ENCODE measurements at places on chromosomes 1 and 21.

GRCh38 chr1:20586953-20587660 lies 1.8 kb upstream of the CDA start:
- no peak for DNase-seq

DNA sequence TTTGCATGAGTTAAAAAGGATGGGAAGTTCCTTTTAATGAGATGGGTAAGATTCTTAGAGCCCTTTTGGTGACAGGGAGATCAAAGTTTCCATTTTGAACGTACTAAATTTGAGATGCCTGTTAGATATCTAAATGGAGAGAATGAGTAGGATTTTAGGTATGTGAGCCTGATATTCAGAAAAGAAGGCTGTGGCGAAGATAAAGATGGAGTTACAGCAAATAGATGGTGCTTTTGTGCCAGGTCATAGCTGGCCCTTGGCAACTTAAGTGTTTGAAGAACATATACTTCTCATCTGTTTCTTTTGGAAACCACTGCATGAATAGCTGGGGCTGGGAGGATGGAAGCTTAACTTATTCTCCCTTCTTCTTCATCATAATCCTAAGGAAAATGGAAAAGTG lies 282.5 kb downstream of the PTBP2 start:
- no peak for DNase-seq

DNA sequence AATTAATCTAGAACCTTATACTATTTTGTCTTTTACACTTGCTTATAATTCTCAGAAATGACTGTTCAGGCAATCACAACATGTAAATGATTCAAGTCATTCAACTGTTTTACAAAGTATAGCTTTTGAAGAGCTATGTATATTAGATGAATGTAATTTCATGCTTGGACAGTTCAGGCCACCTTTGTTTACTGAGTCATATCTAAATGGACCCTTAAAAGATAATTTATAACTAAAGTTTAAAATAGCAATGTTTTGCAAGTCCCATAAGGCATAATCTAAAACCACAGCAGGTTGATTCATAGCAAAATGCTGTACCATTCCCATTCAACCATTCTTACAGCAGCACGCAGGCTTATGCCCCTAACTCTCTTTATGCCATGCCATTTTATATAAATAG lies 64.8 kb downstream of the PIK3R3 start:
- DNase-seq: no peak

DNA sequence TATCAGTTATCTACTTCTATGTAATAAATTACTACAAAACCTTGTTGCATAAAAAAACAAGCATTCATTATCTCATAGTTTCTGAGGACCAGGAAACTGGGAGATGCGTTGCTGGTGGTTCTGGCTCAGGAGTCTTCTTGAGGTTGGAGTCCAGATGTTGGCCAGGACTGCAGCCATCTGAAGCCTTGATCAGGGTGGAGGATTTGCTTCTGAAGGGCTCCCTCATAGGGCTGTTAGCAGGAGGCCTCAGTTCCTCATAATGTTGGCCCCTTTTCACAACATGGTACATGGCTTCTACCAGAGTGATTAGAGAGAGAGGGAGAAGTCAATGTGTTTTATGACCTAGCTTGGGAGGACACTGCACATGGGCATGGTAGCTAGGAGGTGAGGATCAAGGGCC lies 137.4 kb downstream of the CNIH3 start:
- DNase-seq: no peak

GRCh38 chr1:204567071-204567470 lies 50.9 kb downstream of the MDM4 start:
- no peak for DNase-seq

DNA sequence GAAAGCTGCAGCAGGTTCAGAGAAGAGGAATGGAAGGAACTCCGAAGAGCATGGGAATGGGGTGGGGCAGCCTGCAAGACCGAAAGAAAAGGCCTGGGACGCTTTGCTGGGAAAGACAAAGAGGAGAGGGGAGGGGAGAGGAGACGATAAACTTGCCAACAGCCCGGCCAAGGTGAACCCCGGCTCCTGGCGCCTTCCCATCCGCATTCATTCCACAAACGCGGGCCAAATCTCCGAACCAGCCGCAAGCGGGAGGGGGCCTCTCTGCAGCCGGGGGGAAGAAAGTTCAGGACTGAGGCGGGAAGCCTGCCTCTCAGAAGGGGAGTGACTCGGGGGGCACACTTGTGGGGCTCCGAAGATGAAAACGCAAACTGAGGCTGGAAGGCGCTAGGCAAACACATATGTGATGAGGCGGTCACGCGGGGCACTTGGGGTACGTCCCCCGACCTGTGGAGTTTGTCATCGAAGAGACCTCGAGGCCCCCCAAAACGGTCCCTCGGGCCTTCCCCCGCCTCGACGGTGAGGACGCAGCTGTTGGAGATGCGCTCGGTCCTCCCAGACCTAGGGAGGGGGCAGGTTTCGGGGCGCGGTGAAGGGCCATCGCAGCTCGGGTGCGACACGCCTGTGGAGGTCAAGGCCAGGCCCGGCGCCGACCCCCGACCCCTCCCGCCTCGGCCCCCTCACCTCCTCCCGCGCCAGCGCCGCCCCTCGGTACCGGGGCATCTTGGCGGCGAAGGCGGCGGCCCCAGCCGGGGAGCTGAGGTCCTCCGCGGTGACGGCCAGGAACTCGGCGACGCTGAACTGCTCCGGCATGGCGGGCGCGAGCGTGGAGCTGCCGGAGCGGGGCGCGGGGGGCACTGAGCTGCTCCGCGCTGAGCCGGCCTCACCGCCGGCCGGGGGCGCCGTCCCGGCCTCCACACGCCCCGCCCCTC lies at the start of gene ASAP3:
TSS of gene ASAP3 (minus strand) at position 859 of the 932 bp plus-strand sequence. CDS start at position 813, 46 bp downstream.
- DNase-seq: no peak

GRCh38 chr1:173190101-173190936 lies 16.8 kb downstream of the TNFSF4 start:
- no peak for DNase-seq

DNA sequence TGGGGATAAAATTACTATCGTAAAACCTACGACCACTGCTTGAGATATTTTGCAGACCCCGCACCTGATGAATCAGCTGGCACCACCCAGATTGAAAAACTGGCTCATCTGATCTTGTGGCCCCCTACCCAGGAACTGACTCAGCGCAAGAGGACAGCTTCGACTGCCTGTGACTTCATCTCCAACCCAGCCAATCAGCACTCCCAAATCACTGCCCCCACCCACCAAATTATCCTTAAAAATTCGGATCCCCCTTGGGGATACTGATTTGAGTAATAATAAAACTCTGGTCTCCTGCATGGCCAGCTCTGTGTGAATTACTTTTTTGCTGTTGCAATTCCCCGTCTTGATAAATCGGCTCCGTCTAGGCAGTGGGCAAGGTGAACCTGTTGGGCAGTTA lies 81.4 kb downstream of the EDEM3 start:
- no peak for DNase-seq

- no peak for DNase-seq
Measured at GRCh38 chr1:174912264-174912663, 87.5 kb upstream of the CACYBP start.

- no peak for DNase-seq
Measured at GRCh38 chr21:25615880-25616279, 8.6 kb upstream of the MRPL39 start.

- DNase-seq: no peak
Measured at GRCh38 chr1:4084048-4084431, 184.0 kb upstream of the C1orf174 start.

DNA sequence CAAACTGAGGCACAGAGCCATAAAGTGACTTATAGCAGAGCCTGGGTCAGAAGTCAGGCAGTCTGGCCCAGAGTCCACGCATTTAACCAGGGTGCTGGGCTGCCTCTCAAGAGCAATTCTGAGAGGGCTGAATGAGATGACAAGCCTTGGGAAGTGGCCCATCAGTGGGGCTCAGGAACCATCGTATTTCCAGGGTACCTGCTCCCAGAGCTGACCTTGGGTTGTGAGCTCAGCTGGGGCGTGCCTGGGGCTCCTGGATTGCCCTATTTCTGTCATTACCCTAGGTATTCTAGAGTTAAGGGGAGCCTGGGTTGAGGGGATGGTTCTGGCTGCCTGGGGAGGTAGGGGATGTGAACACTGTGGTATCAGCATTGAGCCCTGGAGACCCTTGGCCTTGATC lies 49.4 kb downstream of the LGR6 start:
- DNase-seq: no peak

GRCh38 chr1:245099401-245099800 lies 55.4 kb upstream of the KIF26B start:
- DNase-seq: no peak

- no peak for DNase-seq
Measured at GRCh38 chr1:109083923-109084322, 6.6 kb upstream of the TMEM167B start.

GRCh38 chr1:86551305-86551704 lies 4.4 kb downstream of the CLCA4 start:
- no peak for DNase-seq

GRCh38 chr1:160858097-160858496 lies 4.6 kb downstream of the CD244 start:
- DNase-seq: no peak

DNA sequence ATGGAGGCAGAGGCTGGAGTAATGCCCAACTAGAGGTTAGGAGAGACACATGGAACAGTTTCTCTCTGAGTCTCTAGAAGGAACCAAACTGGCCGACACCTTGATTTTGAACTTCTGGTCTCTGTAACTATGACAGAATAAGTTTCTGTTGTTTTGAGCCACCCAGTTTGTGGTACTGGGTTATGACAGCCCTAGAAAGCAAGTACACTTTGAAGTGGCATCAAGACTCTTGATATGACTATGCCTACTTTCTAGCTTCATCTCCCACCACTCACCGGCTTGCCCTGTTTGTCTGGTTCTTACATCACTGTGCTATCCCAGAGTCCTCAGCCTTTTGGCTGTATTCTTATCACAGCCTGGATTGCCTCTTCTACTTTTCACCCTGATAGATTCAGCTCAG lies 230.3 kb upstream of the USP24 start:
- no peak for DNase-seq

GRCh38 chr1:183720028-183720427 lies 66.9 kb upstream of the APOBEC4 start:
- DNase-seq: no peak

Measured in activated effector memory CD4-positive, alpha-beta T cell treated with Interleukin-2 at 50 U/mL for 16 hours (primary cell).